Stimulated activated CD4-positive, alpha-beta T cell treated with anti-CD3 and anti-CD28 coated beads, TNF-alpha, amount 100 ng/mL, for 48 hours (primary cell): ENCODE measurements at places on chromosomes 16 and 17.

GRCh38 chr17:40819528-40820125 lies 2.8 kb downstream of the KRT10 start:
- DNase-seq, result no peak

DNA sequence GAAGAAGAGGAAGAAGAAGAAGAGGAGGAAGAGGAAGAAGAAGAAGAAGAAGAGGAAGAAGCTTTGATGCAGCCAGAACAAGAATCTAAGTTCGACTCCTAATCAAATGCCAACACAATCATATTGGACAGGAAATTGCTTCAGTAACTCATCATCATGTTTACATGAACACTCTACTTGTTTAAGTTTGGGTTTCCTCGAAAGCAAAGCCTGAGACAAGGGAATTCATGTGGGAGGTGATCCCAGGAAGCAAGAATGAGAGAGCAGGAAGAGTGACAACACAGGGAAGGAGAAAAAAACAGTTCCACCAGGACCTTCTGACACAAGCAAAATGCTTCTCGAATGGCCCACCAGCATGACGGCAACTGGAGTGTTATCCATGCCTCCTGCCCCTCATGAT lies 279.0 kb downstream of the PMP22 start:
- DNase-seq, result no peak

GRCh38 chr16:50814052-50814451 lies 72.2 kb downstream of the CYLD start:
- DNase-seq, result no peak

GRCh38 chr16:6641091-6641490 lies 691.6 kb upstream of the RBFOX1 start:
- no peak for DNase-seq

GRCh38 chr16:23786964-23787561 lies 32.2 kb downstream of the CHP2 start:
- no peak for DNase-seq

- DNase-seq, result no peak
Observed at GRCh38 chr16:87764600-87765472, 950 bp downstream of the KLHDC4 start.
